ENCODE measurements at places on chromosomes 7 and 10.

DNA sequence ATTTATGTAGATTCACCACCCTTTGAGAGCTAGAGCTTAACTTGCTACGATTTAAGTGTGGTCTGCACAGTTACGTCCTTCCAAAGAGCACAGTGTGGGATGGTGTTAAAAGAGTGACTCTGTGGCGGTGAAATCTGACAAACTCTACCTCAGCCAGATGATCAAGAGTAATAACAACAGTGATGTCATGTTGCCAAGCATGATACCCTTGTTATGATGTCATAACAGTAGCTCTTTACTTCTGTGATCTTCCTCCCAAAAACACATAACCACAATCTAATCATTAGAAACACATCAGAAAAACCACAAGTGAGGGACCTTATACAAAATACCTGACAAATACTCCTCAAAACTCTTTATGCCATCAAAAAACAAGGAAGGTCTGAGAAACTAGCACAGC is 649.3 kb downstream of the POM121L12 start:
- DNase-seq: no peak

DNA sequence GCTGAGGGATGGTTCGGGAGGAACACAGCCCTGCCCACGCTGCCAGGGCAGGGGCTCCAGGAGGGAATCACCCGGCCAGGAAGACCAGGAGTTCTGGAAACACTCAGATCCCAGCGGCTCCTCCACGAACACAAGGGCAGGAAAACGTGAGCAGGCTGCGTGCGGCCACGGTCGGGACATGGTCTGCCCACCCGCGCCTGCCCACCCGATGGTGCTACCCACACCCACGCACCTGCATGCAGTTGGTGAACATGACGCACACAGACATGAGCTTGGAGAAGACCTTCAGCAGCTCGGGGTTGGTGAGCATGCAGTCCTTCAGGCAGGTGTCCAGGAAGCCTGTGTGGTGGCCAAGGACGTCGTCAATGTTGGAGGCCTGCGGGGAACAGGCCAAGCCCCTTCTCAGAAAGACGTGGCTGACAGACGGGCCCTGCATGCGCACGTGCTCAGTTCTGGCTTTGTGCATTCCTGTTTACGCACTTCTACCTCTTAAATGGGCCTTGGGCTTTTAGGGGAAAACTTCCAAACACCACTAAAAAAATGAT is 6.2 kb upstream of the ADAM8 start:
- DNase-seq: no peak

DNA sequence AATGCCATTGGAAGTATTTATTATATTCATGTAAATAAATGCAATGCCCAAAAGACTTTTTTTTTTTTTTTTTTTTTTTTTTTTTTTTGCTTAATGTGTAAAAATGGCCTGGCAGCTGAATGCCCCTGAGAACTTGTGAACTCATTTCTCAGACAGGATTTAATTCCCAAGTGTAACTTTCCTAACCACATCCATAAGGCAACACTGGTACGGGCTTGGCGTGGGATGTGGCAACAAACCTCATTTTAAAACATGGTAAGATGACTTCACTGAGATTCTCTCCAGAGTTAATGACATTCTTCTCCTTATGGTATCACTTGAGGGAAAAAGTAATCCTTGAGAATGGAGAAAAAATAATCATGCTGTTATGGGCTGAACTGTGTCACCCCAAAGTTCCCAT is 150.4 kb downstream of the DGKI start:
- no peak for DNase-seq

DNA sequence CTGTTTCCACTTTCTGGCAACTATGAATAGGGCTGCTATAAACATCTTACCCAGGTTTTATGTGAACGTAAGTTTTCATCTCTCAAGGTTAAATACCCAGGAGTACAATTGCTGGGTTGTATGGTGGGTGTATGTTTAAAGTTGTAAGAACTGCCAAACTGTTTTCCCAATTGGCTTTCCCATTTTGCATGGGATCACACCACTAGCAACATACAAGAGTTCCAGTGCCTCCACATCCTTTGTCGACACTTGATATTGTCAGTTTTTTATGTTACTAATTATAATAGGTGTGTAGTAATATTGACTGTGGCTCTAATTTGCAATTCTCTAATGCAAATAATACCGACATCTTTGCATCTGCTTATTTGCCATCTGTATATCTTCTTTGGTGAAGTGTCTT is 82.9 kb downstream of the SFMBT2 start:
- no peak for DNase-seq

DNA sequence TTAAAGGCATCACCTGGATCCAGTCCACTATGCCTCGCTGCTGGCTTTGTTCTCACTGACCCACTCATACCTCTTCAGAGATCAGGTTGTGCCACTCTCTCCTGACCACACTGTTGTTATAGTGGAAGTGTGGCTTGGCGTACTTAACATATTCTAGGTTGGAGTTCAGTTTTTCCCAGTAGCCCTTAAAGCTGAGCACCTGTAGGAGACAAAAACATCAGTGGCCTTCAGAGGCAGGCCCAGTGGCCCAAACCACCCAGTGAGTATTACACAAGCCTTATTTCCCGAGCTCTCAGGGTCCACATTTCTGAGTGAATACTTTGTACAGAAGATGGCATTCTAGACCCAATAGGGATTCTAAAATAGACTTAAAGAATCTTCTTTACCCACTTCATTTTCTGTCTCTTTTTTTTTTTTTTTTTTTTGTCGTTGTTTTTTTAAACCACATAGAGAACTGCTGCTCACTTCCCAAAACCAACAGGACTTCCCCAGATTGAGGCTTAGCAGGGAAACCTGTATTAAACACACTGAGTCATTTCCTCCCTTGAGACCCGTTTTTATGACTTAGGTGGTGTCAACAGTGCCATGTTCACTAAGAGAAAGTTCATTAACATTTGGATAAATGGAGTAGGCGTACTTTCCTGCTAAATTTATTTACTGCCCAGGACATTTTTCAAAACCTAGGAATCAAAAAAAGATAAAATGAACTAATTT is 85.8 kb downstream of the GSAP start:
- DNase-seq: no peak

DNA sequence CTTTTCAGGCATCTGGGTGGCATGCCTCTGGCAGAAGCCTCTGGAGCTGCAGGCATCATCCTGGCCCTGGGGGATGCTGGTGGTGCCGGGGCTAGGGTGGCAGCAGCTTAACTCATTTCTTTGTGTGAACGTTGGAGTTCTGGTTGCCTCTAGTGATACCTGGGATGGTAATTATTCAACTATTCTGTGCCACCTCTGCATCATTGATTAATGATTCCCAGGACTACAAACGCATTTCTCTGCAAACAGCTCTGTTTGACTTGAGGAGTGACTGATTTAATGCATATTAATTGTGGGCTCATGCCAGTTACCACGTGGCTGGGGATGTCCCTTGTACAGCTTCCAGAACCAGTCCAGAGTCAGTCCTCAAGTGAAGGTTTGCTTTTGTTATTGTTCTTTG is 55.9 kb downstream of the LRRC18 start:
- DNase-seq: no peak

DNA sequence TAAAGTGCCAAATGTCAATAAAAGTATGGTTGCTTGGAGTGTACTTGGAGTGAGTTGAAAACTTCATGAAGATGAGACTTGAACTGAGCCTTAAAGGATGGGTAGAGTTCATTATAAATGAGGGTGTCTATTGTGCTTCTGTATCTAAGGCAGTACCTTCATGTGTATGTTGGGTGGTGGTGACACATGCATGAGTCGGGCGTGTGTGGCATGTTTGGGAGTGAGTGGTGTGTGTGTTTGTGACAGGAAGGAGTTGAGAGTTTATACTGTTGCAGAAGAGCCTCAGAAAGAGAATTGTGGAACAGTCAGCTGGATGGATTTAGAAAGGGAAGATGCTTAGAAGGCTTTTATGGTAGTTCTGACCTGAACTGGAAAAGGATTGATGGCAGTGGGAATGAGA is 6.0 kb upstream of the ZRANB1 start:
- DNase-seq: no peak

DNA sequence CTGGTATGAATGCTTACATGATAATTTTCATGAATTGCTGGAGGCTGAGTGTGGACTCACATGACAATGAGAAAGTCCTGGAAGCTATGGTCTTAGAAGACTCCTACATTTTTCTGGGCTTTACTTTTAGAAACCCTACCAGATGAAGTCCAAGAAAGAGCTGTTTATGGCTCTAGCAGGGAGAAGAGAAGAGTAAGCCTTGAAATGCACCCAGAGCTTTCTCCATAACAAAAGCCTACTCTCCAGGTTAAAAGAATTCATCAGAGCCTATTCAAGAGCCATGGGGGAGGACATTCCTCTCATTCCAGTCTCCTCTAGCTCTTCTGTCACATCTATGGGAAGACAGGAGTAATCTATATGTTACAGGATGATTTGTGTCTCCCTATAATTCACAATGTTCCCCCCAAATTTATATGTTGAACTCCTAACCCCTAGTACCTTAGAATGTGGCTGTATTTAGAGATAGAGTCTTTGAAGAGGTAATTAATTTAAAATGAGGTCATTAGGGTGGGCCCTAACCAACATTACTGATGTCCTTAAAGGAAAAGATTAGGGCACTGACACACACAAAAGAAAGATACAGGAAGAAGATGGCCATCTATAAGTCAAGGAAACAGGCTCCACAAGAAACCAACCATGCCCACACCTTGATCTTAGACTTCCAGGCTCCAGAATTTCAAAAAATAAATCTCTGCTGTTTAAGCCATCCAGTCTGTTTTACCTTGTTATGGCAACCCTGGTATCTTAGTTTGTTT is 193.8 kb upstream of the PTER start:
- no peak for DNase-seq

DNA sequence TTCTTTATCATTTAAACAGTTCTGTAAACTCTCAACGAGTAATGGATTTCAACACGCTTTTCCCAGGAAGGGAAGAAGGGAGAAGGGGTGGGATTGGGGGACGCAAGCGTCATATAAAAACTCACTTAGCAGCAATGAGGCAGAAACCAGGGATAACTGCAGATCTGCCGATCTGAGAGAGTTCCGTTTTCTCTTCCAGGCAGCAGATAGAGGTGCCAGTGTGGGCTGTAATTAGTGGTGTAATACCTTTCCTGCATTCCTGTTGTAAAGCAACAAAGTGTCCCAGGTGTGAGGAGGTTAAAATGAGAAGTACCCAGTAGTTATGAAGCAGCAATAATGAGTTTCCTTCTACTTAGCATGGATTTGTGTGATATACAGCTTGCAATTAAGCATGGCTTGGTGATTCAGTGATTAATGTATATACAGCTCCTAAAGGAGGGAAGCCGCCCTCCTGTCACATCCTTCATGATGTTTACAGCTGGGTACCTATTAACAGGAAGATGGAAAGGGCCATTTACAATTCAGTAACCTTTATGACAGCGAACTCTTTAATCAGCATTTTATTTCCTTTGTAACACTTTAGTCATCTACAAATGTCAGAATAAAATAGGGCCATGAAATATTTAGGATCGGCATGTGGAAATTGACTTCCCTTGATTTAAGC is 271.9 kb downstream of the LRMDA start:
- no peak for DNase-seq

DNA sequence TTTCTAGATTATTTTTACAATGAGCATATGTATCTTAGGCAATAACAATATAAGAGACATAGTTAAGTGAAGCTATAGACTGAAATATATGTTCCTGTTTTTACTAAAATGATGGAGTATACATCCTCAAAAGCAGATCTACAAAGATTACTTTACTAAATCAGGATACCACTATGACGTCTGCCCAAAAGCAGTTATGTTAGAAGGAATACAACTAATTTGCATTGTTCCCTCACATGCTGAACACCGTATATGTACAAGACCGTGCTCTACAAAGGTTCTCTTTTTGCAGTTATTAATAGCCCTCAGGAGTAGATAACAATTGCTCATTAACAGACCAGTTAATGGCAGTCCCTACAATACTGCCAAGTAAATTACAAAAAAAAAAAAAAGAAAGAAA is 137.5 kb downstream of the CD36 start:
- no peak for DNase-seq

DNA sequence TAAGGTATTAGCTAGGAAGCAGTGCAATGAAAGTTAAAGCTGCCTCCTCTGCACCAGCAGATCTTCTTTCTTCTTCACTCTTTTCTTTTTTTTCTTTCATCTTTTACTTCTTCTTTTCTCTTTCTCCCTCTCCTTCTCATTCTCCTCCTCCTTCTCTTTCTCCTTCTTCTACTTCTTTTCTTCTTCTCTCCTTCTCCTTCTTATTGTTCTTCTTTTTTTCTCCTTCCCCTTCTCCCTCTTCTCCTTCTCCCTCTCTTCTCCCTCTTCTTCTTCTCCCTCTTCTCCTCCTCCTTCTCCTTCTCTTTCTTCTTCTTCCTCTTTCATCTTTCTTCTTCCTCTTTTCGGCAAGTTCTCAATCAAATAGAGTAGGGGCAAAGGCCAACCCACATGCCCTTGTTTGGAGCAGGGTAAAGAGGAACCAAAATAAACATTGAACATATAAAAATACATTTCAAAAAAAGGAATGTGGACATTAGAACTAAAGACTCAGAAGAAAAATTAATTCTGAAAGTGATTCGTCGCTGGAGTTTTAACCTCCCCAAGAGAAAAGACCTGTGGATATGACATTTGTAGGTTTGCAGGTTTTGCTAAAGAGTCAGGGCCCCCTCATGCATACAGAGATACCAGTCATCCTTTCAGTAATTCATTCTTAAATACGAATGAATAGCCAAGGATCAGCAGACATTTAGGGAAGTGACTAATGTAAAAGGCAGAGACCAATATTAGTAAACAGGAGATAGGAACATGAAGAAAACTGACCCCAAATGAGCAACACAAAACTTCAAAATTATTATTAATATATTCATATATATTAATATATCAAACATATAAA is 93.0 kb upstream of the RSU1 start:
- DNase-seq: no peak

DNA sequence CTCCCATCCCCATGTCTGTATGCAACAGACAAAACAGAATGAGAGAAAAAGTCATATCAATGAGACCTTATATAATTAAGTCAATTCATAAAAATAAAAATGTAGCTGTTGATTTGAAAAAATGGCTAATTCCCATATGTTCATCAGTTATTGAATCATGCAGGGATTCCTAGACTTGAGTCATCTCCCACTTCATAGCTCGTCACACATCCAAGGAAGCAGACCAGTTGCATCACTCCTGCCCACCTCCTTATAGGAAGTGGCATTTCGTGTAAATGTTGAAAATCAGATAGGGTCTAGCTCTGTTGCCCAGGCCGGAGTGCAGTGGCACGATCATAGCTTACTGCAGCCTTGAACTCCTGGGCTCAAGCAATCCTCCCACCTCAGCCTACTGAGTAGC is 56.1 kb upstream of the SH2B2 start:
- no peak for DNase-seq

- DNase-seq: no peak
Observed at GRCh38 chr7:71591876-71592275, 459.9 kb downstream of the GALNT17 start.

Data from NCI-H1417 treated with DMSO at 0.1 percent for 48 hours (cell line).